NCI-H1105 (cell line): ENCODE measurements at places on chromosomes 7 and 10.

DNA sequence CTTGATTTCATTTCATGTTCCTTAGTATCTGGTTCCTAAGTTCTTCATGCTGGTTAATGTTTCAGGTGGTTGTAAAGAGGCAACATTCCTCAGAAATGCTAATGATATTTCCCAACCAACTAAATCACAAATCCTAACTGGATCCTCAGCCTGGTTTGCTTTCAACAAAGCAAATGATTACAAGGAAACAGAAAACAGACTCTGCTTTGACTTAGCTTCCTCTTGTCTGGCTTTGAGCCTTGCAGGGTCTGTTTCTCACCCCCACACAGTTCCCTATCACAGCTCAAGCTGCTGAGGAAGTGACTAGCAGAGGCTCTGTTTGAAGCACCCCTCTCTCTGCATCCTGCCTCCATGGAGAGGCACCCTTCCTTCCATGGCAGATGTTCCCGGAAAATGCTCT lies 130.2 kb upstream of the CTTNBP2 start:
- no peak for DNase-seq

GRCh38 chr7:71484380-71484779 lies 352.4 kb downstream of the GALNT17 start:
- no peak for DNase-seq

GRCh38 chr10:70573599-70574506 lies 28.7 kb downstream of the PRF1 start:
- DNase-seq = no peak

DNA sequence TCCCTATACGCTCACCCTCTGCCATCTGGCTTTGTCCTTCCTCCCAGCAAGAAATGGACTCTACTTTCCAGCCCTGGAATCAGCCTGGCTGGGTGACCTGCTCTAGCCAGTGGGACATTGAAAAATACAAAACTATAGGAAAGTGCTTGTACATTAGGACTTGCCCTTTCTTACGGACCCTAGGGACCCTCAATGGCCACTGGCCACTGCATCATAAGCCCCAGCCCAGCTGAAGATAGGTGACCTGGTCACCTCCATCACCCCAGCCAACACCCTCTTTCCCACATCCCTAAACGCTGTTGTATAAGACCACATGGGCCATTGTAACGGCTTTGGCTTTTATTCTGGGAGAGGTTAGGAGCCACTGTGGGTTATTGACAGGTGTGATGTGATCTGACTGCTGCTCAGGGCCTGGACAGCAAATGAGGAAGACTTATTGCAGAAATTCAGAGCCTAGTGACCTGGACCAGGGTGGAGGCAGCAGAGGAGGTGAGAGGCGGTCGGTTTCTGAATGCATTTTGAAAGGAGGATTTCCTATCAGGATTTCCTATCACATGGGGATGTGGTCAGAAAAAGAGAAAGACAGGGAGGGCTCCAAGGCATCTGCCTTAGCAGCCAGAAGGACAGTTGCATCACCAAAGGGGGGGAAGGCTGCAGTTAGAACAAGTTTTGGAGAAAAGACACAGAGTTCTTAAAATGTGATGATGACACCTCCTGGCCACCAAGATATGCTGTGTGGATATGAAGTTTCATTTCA lies 2.2 kb upstream of the LMBR1 start:
- DNase-seq = no peak

DNA sequence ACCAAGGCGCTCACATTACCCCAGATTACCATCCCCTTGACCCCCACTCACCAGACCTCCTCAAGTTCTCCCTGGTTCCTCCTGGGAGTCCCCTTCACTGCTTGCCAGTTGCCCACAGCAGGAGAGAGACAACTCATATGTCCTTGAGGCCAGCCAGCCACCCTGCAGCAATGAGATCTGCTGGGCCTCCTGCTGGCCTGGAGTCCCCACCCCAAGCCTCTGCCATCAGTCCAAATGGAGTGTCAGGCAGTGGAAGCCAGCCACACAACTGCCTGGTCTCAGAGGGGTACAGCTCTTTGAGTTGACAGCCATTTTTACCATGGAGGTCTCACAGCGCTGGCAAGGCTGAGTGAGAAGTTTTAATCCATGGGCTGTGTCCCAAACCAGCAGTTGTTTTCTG lies 53.0 kb upstream of the EXOC4 start:
- no peak for DNase-seq

DNA sequence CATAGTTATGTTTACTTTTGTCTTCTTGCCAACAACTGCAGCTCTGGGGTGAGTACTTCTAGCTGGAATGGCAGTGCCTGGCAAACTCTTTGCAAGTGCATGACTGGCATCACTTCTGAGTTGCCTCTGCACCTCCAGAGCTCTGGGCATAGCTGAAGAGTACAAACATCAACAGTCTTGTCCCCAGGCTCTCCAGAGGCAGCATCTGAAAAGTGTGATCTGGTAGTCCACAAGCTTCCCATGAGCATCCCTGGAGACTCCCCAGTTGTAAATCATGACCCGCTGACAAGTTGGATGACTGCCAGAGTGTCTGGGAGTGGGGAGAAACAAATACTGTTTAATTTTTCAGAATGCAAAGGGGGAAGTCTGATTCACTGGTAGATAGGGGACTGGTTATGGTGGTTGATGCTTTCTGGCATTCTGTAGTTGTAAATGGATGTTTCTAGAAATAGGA lies 138.9 kb upstream of the CDK13 start:
- peak; percentile 73 for DNase-seq

GRCh38 chr10:482051-482501 lies 207.4 kb downstream of the DIP2C start:
- DNase-seq = no peak

- no peak for DNase-seq
Observed at GRCh38 chr7:113199841-113200240, 81.5 kb upstream of the SMIM30 start.

DNA sequence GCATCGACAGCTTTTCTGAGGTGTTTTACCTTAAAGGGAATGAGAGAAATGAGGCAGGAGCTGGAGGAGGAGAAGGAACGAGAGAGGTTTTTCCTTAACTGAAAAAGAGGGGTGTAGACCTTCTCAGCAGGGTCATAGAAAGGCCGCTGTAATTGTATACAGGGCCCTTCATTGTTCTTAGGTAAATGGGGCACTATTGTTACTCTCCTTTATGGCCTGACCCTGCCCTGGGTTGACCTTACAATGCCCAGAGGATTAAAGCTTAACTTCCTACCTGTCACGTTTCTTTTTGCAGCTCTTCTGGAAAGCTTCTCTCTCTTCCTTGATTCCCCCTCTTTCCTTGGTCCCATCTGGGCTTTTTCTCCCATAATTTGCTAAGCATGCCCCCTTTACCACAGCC lies 13.7 kb upstream of the PDLIM1 start:
- no peak for DNase-seq

- DNase-seq = no peak
Observed at GRCh38 chr10:33134011-33134751, 176.2 kb upstream of the ITGB1 start.

DNA sequence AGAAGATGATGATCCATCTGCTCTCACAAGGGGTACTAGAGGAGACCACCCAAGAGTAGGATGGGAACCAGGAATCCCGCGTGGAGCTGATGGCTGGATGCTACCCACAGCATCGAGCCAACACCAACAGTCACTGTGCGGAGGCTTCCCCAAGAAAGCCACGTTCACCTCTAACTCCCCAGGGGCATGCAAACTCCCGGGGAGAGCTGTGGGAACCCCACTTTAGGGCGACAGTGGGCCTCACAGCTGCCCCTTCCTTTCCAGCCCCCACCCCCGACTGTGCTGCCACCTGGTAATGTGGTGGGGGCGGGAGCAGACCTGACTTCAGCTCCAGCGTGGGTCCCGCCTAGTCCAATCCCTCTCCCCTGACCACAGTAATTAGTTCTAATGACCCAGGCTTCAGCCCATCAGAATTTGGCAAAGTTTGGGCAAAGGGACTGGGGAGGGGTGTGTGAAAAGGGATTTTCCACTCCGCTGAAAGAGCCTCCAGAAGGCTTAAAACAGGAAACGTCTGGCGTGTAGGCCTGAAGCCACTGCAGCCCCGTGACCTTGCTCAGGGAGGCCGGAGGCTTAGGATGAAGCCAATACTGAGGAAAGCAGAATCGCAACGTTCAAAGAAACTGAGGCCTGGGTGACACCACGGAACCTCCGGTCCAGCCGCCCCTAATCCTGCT lies 20.3 kb downstream of the ASB13 start:
- no peak for DNase-seq

DNA sequence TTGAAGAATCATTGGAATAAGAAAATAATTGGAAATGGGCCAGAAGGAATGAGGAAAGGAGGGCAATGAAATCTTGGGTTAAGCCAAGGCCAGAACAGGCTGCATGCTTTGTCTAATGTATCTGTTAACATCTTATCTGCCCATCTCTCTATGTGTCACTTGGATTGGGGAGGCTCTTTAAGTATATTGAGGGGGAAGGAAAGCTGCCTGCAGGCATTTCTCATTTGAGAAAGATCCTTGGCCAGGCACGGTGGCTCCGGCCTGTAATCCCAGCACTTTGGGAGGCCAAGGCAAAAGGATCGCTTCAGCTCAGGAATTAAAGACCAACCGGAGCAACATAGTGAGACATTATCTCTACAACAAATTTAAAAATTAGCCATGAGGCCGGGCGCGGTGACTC lies 14.3 kb downstream of the PCBD1 start:
- DNase-seq = no peak

GRCh38 chr10:130439766-130440165 lies 303.6 kb downstream of the GLRX3 start:
- no peak for DNase-seq

- DNase-seq = no peak
Observed at GRCh38 chr7:118289476-118289875, 65.0 kb downstream of the ANKRD7 start.

DNA sequence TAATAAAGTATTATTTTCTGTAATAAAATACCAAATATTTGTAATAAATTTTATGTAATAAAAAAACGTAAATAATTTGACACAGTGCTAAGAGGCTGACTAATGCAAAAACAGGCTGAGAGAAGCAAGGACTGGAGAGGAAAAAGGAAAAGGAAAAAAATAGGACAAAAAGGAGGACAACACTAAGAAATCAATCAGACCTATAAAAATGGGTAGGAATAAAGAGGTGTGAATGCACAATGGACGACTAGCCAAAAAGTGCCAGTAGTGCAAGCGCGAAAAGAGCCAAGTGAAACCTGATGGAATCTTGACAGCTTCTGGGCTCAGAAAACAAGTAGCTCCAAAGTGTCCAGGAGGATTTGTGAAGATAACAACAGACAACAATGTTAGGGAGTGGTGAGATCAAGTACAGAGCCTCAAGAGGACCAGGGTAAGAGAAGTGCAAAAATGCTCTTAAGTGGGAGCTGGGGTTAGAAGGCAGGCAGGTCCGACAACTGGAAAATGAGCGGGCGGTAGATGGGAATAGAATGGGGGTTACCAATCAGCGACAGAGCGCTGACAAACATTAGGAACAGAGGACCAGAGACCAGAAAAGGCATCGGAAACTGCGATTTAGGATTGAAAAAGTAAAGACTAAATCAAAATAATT lies 1.2 kb downstream of the BRAF start:
- DNase-seq = no peak

- no peak for DNase-seq
Observed at GRCh38 chr10:126233182-126234148, 154.8 kb downstream of the ADAM12 start.

DNA sequence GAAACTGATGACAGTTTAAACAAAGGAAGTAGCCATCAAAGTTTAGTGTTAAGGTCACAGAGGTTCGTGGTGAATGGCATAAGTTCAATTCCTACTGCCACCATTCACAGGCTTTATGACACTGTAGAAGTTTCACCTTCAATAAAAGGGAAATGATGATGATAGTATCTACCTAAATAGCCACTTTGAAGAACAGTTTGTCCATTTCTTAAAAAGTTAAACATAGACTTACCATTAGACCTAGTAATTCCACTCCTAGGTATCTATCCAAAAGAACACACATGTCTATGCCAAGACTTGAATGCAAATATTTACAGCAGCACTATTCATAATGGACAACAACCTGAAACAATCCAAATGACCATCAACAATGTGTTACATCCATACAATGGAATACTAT lies 18.9 kb upstream of the GSTK1 start:
- DNase-seq = no peak

- DNase-seq = no peak
Observed at GRCh38 chr10:6128591-6129251, 39.9 kb downstream of the RBM17 start.

- DNase-seq = peak; percentile 99
Observed at GRCh38 chr7:36303202-36304098, 86.2 kb upstream of the ANLN start.

- no peak for DNase-seq
Observed at GRCh38 chr7:156665101-156665500, 24.5 kb downstream of the RNF32 start.

- DNase-seq = no peak
Observed at GRCh38 chr7:34096198-34096651, 190.9 kb downstream of the BMPER start.

DNA sequence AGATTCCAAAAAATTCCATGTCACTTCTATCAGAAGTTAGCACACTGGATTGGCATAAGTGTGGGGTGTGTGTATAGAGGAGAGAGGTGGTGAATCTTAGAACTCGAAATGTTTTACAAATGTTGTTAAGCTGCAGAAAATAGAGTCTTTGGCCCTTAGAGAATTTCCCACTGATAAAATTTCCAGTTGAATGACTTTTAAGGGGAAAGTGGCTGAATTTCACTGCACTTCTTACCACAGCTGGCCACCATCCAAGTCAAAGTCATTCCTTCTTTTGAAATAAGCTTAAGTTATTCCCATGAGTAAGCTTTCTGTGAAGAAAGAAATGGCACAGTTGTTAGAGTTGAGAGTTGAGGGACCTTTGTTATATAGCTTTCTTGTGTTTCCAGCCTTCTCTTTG lies 13.9 kb downstream of the VCL start:
- no peak for DNase-seq

DNA sequence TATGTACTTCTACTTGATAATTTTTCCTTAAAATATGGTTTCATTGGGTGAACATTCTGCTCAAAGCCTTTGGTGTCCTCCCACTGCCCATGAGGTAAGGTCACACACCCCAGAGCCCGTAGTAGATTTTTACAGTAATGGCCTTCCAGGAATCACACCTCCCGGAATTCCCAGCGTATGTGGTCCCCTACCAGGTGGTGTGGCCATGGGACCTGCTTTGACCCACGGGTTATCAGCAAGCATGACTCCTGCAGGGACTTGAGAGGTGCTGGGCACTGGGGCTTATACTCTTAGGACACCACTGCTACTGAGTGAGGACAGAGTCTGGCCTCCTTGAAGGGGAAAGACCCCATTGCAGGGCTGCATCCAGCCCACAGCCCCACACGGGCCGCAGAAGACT lies 42.2 kb downstream of the BAIAP2L1 start:
- DNase-seq = no peak

DNA sequence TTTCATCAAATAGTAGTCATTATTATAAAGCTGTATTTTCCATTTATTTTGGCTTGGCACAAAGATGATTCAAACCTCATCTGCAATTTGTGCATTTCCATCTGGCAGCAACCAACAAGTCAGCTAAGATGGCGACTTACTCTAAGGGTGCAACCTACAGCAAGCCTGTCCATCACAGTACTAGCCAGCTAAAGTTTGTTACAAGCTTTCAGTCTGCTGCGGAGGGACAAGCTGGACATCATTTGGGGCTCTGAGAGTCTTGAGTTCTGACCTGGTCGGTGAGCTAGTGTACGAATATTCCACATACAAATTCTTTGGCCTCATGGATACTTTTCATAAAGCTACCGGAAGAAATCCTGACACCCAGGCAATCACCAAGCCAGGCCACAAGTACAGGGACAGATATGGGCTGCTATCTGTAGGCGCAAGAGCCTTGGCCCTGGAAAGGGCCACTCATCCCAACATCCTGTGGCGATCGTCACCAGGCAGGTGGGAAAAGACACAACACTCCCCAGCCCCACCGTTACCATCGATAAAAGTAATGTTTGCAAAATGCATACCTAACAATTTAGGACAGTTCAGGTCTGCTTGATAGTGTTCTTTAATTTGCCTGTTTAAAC lies 307.6 kb downstream of the SKIDA1 start:
- no peak for DNase-seq
